CD4-positive, alpha-beta T cell treated with Interferon alpha-2 for 1 hour (primary cell): ENCODE measurements at places on chromosomes 16 and 17.

GRCh38 chr17:20926532-20926931 lies 116.3 kb downstream of the USP22 start:
- no peak for DNase-seq

- peak; percentile 19 for DNase-seq
Measured at GRCh38 chr17:67509390-67510287, 132.6 kb downstream of the PITPNC1 start.

GRCh38 chr17:9771465-9771864 lies 19.9 kb downstream of the DHRS7C start:
- no peak for DNase-seq

- DNase-seq: peak; percentile 25
Measured at GRCh38 chr17:19725486-19725885, 9.1 kb upstream of the SLC47A2 start.

- DNase-seq: no peak
Measured at GRCh38 chr16:20660325-20660724, 37.2 kb downstream of the ACSM1 start.

GRCh38 chr16:1351215-1351581 lies 480 bp downstream of the TSR3 start:
- DNase-seq: no peak

DNA sequence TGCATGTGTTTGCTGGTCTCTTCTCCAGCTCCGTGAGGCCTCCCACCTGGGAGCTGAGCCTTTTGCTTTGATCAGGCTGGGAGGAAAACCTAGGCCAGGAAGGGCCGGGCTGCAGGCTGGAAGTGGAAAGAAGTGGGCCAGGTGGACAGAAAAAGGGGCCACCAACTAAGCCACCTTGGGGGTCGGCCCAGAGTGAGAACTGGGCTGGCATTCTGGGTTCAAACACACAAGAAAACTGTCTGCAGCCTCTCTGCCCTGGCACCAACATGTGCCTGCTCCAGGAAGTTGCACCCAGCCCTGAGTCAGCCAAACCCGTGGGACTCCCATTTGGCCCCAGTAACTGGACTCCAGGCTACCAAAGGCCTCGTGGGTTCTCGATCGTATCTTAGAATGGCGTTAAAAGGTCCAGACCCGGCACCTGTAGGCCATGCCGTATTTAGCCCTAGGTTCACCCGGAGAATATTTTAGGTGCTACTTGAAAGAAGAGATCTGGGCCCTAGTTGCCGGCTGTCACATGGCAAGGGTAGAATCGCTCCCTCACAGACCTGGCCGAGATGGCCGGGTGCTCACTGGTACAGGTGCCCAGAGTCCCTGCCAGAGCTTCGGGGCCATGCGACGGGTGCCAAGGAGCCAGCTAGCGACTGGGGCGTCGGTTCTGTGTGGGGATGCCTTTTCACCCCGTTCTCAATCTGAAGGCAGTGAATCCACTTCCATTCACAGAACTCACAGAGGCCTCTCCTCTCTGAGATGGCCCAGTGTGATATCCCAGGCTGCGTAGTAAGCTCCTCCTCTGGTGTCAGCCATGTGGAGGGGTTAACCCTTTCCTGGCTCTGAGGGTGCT lies 236.6 kb downstream of the MRTFB start:
- DNase-seq: no peak

DNA sequence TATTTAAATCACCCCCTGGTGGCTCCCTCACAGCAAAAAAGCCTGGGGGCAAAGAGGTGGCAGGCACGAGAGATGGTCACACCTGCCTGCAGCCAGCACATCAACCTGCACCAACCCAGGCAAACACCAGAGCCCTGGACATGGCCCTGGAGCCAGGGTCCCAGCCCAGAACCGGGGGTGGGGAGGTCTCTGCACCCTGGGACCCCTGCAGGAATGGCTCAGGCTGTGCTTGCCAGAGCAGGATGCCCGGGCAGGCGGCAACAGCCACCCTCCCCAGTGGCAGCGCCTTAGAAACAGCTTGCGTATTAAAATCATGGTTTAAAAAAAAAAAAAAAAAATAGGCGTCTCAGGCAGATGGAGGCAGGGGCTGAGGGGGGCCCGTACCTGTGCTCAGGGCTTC lies 16.2 kb downstream of the MYBBP1A start:
- DNase-seq: no peak

GRCh38 chr17:76394166-76394565 lies 9.8 kb downstream of the SPHK1 start:
- no peak for DNase-seq

- peak; percentile 34 for DNase-seq
Measured at GRCh38 chr16:4200000-4200780, 41.7 kb downstream of the SRL start.

GRCh38 chr16:53822936-53823529 lies 119.1 kb downstream of the FTO start:
- peak; percentile 24 for DNase-seq

DNA sequence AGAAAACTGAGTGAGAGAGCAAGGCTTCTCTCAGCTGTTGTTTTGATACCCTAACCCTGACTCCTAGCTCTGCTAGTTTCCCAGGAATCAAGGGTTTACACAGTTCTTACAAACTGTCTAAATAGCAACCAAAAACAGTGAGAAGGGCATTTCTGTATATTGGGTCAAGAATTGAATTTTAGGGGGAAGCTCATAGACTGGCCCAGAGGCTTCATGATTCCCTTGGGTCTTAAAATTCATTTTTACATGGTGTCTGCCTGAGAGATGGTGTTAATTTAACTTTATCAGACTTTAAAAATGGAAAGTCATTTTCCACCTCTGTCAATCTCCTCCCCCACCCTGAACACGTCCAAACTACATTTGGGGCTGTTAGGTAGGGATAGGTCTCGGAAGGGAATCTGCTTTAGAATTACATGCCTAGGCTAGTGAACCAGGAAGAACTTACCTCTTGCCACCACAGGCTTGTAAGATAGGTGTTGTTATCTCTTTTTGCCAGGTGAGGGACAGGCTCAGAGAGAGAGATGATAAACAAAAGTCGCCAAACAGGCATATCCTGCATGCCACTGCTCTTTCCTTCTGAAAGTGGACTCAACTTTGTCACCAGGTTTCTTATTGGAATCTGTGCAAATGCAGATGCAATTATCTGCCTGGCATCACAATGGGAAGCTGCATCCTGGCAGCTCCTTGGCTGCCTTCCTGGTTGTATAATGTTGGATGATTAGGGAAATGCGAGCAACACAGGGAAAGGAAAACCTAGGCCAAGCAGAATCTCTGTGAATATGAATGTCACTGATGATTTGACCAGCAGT lies 3.1 kb downstream of the PHAF1 start:
- DNase-seq: no peak

DNA sequence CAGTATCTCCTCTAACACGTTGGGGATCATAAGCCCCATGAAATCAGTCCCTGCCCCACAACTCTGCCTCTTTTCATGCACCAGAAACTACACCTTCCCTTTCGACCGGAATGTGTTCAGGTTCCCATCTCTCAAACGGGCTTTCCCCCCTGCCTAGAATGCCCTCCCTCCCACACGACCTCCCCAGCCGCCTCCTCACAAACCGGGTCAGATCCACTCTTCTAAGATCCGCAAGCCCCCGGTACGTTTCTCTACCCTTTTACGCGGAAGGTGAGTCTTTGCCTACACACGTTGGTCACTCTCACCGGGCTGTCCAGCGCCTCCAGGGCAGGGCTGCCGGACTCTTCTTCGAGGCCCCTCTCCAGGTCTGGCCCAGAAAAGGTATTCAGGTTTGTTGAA lies 708 bp downstream of the DHX33 start:
- DNase-seq: peak; percentile 13

DNA sequence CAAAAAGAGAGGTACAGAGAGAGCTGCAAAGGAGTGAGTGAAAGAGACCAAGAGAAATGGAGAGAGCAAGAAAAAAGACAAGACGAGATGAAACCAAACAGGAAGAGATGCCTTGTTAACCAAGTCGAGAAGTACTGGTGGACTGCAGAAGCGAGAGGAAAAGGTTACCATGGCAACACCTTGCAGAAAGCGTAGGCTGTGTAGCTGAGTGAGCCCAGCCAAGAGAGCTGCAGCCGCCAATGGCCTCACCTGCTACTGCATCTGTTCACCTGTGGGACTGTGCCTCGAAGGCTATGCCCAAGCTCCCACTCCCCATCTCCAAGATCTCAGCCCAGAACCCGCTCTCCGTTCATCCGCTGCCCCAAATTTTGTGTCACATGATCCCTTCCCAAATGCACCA lies 161.3 kb downstream of the SLC39A11 start:
- peak; percentile 11 for DNase-seq

DNA sequence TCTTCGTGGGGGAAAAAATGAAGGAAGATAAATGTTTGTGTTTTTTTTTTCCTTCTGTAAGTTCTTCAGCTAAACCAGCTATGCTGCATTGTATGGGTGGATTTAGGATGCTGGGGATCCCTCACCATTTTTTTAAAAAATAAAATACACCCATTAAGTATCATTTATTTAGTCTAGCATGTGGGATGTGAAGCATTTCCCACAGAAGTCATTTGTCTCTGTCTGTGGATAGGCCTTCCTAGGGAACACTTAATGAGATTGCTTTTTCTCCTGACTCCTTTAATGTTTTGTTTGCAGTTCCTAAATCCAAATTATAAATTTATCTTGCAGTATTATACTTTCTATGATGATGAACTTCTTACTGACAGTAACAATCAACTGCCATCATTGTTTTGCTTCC lies 146.7 kb downstream of the PPM1E start:
- no peak for DNase-seq

GRCh38 chr17:45411348-45412105 lies 21.1 kb downstream of the ARHGAP27 start:
- DNase-seq: no peak

DNA sequence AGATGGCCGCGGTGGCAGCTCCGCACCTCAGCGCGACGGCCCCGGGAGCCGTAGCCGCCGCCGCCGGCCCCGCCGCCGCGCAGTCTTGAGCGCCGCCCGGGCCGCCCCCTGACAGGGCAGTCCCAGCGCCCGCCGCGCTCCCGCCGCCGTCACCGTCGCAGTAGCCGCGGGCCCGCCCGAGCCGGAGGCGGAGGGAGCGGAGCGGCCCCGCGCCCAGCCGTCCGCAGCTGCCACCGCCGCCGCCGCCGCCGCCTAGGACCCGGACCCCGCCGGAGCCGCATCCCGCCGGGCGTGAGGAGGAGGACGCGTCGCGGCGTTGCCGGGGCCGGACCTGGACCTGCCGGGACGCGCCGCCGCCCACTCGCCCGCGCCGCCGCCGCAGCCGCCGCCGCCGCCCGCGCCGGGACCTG lies 218 bp downstream of the TNRC6C start:
- DNase-seq: no peak

- no peak for DNase-seq
Measured at GRCh38 chr17:42334677-42335076, 46.4 kb downstream of the STAT5A start.

- DNase-seq: no peak
Measured at GRCh38 chr17:10631048-10631700, 25.9 kb downstream of the MYH3 start.

- no peak for DNase-seq
Measured at GRCh38 chr16:82658796-82659195, 32.0 kb downstream of the CDH13 start.

DNA sequence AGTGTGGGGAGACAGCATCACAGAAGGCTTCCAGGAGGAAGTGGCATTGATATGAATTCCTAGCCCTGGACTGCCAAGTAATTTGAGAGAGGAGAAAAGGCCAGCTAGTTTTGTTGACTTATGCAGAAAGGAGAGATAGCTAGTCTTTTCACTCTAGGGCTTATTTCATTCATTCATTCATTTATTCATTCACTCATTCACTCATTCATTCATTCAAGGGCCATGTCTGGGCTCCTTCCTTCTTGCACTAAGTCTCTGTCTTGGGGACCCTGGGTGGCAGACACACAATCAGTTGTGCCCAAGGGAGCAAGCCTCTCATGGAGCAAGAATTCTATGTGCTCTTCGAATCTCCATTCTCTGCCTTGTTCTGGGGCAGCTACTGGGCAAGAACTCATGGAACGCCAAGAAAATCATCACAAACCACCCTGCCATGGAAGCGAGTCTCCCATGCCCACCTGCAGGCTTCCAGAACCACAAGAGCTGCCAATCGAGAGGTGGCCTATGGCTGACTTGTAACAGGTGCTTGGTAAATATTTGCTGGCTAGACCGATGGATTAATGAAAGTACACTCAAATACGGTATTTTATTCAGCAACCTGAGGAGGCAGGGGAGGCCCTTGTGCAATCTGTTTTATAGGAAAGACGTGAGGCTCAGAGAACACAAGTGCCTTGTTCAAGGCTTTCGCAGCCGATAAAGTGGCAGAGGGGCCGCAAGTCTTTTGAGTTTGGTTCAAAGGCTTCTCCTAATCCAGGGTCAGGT lies 223.6 kb downstream of the XYLT1 start:
- DNase-seq: no peak

DNA sequence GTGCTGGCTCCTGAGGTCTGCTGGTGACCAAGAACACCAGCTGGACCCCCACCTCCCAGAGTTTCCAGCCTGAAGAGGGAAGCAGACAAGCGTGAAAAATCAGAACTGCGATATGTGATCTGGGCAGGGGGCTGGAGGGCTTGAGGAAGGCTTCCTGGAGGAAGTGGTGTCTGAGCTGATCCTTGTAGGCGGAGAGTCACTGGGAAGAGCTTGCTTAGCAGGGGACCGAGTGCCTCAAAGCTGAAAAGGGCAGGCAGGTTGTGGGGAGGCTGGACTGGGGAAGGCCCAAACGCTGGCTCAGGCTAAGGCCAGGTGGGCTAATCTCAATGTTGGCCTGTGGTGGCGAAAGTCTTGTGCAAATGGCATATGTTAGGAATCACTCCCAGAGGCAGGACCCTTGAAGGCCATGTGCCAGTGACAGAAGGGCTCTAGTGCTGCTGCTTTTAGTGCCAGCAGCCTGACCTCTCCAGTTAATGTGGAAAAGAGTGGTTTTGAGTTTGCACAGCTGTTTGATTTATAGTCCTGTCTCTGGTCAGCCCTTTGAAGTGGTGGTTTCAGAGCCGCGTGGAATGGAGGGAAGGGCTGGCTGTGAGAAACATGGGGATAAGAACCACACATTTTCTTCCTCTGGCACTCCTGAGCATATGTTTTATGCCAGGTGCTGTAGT lies 85.3 kb upstream of the LGALS9 start:
- DNase-seq: no peak

DNA sequence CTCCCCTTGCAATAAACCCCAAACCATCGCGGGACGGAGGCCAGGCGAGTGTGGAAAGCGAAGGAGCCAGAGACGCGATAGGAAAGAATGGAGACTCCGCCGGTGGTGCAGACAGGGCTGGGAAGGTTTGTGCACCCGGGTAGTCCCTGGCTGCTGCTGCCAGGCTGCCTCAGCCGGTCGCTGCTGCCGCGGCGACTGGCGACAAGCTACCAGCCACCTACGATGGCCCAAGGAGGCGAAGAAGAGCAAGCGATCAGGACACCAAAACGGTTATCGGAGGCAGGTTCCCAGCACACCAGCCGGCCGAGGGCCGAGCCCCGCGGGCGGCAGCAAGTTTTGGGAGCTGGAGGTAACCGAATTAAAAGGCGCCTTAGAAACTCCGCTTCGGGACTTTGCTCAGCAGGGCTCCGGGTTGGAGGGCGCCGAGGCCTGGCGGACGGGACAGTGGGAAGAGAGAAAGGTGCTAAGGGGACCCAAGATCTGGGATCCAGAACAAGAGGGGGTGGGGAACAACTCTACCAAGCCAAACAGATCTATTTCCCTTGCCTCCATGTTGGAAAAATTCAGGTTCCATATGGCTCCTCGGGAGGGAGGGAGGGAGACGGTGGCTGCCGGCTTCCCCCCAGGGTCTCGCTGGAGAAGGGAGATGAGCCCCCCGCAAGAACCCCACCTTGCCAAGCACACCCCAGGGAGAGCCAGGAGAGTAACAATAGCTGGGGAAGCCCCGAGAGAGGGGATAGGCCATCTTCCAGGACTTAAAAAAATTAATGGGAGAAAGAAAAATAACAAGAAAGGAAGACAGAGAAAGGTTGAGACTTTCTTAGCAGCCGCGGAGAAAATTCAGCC lies 9.7 kb upstream of the HOXB2 start:
- no peak for DNase-seq

- peak; percentile 71 for DNase-seq
Measured at GRCh38 chr16:1413684-1414531, 596 bp downstream of the UNKL start.
